Mucosa of gallbladder (tissue), 1 donor: ENCODE measurements at places on chromosomes 7 and 10. TPM values are rescaled to one million over a fixed set of nuclear protein-coding genes. Genes with fewer than 3 reads are reported as not detected.

Gene BEND7
- 43.5 TPM for total RNA-seq

Gene OR9A2
- not detected for total RNA-seq

Gene PIK3CG
- 7.1 TPM for total RNA-seq

Gene TAC1
- 5.2 TPM for total RNA-seq

Gene EPHA1
- total RNA-seq = 38.0 TPM

Gene DDC
- 1.7 TPM for total RNA-seq

Gene OR2A1
- not detected for total RNA-seq

Gene CUBN
- 0.92 TPM for total RNA-seq

Gene TMEM176B
- 304 TPM for total RNA-seq

Gene ODAD2
- 0.86 TPM for total RNA-seq

Gene PRKG1
- total RNA-seq = 28.3 TPM

Gene NRP1
- total RNA-seq = 76.2 TPM

Gene PCBD1
- 142 TPM for total RNA-seq

Gene NAT16
- not detected for total RNA-seq

Gene COL17A1
- 0.49 TPM for total RNA-seq

Gene SLC16A9
- total RNA-seq = 5.6 TPM

Gene ZNF727
- total RNA-seq = 4.0 TPM

Gene MYO1G
- total RNA-seq = 6.0 TPM

Gene VWC2
- 0.23 TPM for total RNA-seq

Gene HOXA2
- total RNA-seq = 0.52 TPM

Gene HHEX
- 69.2 TPM for total RNA-seq

Gene ABCB4
- total RNA-seq = 2.0 TPM

Gene GNB2
- total RNA-seq = 236 TPM

Gene ATRNL1
- total RNA-seq = 2.7 TPM

Gene SLK
- 38.5 TPM for total RNA-seq
